ENCODE measurements at places on chromosomes 3 and 15.
A peak's percentile ranks its signal among the peaks of the same experiment; 100 is the strongest.

- DNase-seq, result no peak
Observed at GRCh38 chr15:27454281-27455075, 483.5 kb downstream of the GABRG3 start.

- DNase-seq, result no peak
Observed at GRCh38 chr3:127955728-127956127, 40.7 kb downstream of the KBTBD12 start.

GRCh38 chr3:150605998-150606641 is 3.0 kb downstream of the SELENOT start:
- DNase-seq, result no peak

DNA sequence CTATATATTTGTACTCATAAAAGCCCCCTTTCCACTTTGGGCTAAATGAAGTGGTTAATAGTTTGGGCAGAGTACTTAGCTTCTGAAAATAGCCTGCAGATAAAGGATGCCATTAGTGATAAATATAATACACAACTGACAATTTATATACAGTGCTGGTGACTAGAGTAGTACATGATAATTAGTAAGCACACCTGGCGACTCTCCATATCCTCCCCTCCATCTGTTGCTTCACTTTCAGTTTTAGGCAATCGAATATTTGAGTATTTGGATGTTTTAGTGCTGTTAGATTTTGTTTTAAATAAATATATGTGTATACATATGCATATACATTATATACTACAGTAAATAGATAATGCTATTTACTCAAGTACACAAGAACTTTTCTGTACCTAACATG is 35.9 kb upstream of the CHMP2B start:
- DNase-seq, result no peak

DNA sequence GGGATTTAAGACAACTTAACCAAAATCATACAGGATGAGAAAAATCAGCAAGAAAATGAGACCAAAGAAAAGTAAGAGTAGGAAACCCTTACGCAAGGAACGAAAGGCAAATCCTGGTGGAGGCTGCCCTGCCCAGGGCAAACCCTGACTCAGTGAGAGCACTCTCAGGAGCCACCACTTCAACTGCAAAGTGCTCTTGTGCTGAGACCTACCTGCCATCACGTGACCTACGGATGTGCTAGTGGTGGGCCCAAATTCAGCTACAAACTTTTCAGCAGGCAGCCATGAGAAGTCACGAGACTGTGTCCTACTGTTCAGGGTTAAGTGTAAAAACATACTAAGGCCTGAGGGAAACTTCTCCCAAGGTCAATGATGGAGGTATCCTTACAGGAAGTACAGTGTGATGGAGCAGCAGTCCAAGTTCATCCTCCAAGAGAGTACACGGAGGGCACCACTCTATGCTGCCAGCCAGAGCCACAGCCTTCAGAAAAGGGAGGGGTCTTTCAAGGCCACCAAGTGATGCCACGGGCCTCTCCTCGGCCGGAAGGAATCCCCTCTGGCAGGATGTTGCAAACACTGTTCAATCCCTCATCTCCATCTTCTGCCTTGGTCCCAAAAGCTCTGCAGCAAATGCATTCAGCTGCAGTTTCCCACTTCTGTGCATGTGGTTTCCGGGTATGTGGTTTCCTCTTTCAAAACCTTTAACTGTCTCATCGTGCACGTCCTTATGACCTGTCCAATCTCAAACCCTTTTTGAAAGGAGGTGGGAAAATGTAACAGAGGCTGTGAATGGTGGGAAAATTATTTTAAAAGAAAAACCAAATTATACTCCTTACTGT is 9.5 kb downstream of the CHSY1 start:
- DNase-seq, result no peak

- DNase-seq, result no peak
Observed at GRCh38 chr3:178083906-178084866, 452.1 kb upstream of the KCNMB2 start.

- no peak for DNase-seq
Observed at GRCh38 chr3:44887101-44887500, 12.7 kb downstream of the TGM4 start.

GRCh38 chr3:38117748-38118420 is 19.0 kb downstream of the ACAA1 start:
- DNase-seq, result peak; percentile 69

DNA sequence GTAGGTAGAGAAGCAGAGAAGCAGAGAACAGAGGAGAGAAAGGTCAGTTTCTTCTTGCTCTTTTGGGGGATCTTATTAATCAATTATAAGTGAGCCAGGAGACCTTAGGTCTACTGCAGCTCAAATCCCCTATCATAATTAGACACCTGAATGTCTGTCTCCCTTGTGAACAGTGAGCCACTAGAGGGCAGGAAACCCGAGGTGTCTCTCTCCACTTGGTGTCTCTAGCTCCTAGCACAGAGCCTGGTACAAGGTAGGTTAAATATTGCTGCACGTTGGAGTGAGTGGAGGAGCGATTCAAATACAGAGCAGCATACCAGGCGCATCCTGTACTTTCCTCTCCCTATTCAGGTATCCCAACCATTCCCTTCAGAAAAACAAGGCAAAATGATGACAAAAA is 2.0 kb upstream of the ST8SIA2 start:
- no peak for DNase-seq

DNA sequence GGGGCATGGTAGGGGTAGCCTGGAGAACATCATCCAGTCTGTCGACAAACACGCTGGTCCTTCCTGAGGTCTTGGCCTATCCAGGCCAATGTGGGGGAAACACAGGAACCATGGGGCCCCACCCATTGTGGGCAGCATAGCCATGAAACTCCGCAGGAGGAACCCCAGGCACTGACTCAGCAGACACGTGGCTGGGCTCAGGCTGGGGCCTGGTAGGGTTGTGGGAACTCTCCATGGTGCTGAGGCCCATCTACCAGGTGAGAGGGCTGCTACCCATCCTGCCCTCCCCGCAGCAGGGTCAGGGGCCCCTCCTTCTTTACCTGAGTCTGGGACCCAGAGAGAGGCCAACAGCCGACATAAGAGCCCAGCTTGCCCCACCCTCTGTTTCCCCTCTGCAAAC is 22.6 kb upstream of the CACNA2D2 start:
- DNase-seq, result peak; percentile 24

GRCh38 chr15:38149315-38149714 is 103.3 kb upstream of the SPRED1 start:
- DNase-seq, result no peak

DNA sequence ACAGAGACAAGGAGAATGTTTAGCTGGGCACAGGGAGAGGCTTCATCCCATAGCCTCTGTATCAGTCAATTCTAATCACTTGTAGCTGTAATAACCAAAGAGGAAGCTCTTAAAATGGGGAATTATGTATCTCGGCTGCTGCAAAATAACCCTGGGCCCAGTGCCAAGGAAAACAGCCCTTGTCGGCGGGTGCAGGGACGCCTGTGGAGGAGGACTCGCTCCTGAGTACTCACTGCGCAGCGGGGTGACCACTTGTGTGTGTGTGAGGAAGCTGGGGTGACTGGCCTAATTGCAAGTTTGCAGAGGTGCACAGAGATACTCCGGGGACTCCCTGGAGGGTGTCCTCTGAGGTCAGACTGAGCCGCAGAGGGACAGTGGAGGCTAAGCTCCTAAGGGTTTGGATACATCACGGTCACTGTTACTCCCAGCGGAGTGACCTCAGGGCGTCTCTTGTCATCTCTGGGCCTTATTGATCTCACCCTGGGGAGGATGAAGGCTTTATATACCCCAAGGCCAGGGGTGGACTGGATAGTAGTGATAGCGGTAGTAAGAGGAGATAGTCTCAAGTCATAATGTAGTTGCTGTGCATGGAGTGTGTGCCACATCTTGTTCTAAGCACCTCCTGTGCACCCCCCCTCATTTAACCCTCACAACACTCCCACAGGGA is 37.2 kb downstream of the SLC6A6 start:
- no peak for DNase-seq

- no peak for DNase-seq
Observed at GRCh38 chr15:57861815-57862586, 155.5 kb downstream of the POLR2M start.

DNA sequence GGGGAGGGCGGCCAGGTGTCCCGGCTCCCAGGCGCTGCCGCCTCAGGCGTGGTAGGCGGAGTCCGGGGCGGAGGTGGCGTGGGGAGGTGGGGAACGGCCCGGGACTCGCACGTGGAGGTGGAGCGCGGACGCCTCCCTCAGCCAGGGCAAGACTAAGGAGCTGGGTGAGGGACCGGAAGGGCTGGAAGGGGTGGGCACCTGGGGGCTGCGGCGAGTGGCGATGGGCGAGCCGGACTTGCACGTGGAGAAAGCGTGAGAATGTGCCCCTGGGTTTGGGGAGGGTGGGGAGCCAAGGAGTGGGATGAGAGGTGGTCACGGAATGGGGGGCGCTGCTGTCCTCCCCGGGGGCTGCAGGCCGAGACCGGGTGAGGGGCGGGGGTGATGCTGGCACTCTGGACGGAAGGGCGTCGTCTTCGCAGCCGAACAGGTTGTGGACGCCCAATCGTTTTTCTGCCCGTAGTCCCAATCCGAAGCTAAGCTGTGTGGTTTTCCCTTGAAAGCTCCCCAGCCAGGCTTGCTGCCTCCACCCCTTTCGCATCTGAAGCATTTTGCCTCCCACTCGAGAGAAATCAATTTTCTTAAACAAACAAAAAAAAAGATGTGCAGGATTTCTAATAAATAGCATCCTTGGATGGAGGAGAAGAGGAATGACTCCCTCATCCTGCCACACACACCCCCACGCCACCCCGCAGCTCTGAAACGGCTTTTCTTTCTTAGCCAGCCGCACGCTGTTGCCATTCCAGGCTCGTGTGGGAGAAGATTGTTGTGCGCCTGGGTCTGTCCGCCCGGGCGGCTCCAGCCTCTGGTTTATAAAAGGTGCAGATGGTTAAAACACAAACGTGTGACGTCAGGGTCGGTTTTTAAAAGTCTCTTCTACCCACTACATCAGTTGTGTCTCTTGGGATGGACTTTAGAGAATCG is 62.5 kb upstream of the ANKRD28 start:
- peak; percentile 28 for DNase-seq

DNA sequence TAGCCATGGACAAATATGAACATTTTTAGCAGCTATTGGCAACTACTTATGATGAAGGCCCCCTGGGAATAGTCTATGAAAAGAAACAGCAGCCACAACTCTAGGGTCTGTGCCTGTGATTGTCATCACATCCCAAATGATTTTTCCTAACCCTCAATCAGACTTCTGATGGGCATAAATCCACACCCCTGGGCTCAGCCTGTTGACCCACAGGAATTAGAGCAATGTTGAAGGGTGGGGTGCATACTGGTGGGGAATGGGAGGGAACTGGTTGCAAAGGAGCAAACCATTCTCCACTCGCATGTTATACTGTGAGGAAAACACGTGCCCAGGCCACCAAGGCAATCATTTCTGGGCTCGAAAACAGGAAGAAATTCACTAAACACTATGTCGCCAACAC is 106.5 kb upstream of the CTNNB1 start:
- no peak for DNase-seq

- no peak for DNase-seq
Observed at GRCh38 chr3:116863822-116864589, 154.4 kb downstream of the TUSC7 start.

- no peak for DNase-seq
Observed at GRCh38 chr15:101541501-101542292, 52.2 kb upstream of the PCSK6 start.

GRCh38 chr3:156657862-156658731 is 16.3 kb upstream of the TIPARP start:
- DNase-seq, result no peak

GRCh38 chr3:50617096-50617791 is at the start of gene MAPKAPK3:
Gene MAPKAPK3 (plus strand): TSS chr3:50617151. CDS start chr3:50617566, 415 bp downstream.
- no peak for DNase-seq

DNA sequence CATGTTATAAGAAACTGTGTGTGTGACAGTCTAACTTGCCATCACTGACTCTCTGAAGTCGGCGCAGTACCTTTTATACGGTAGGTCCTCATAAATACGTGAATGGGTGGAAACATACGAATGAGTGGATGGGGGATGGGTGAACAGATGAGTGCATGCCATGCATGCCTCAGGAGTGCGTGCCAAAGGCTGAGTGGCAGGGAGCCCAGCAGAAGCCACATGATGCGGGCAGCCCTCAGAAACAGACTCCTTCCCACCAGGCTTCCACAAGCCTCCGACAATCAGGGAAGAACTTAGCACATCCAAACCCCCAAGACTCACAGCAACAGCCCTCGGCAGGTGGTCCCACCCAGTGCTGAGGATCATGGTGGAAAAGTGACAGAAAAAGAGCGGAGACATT is 16.7 kb downstream of the HCN4 start:
- DNase-seq, result no peak

- DNase-seq, result no peak
Observed at GRCh38 chr15:50911001-50911400, 2.5 kb downstream of the AP4E1 start.

- no peak for DNase-seq
Observed at GRCh38 chr3:72163809-72164634, 379.1 kb upstream of the PROK2 start.

DNA sequence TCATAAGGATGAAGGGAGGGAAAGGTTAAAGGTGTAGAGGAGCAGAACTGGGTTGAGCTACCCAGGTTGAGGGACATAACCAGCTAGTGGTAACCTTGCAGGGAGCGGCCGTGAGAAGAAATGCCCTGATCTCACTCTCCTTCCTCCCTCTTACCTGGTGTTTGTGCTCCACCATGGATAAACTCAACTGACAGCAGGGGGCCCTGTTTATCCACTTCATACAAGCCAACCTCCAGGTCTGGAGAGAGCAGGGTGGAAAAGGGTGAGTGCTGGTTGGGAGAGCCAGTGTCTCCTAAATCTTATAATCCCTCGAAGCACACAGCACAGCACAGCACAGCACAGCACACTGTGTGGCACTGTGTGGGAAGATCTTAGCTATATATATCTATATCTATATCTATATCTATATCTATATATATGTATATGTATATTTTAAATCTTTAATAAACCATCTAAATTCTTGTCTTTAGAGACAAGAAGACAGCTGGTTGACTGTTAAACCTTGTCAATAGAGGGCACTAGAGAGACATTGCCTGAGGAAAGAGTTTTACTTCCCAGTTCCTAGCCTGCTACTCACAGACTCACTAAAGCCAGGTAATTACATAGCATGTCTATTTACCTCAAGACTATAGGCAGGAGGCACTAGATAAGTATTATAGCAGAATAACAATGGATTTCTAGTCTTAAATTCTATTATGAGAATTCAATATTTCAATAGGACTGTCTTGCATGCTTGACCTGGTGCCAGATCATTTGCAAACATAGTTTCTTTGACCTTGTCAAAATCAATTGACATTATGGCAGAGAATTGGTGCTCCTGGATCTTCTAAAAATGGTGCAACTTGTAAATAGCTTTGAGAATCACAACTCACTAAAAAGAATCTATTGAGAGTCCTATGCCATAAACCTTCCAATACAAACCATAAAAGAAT is 21.7 kb upstream of the FMN1 start:
- no peak for DNase-seq

DNA sequence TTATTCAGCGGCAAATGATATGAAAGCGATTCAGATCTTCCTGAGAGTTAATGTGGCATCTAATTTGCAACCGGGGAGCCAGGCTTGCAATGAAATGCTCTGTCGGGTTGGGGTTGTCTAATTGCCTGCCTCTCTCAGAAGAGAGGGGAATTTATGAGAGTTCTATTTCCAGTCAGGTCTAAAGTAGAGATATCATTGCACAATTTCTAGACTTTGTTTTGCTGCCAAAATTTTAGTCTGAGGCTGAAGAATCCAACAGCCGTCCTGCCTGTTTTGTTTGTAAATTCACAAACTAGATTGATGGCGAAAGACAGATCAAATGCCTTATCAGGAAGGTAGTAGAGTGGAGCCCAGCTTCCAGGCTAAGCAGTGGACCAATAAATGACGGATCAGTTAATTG is 610 bp downstream of the LIPC start:
- DNase-seq, result no peak

All from activated CD4-positive, alpha-beta T cell treated with anti-CD3 and anti-CD28 coated beads, Interleukin-2, amount 50 U/mL, for 24 hours (primary cell).